MCF 10A (cell line): ENCODE measurements at places on chromosomes 6 and 20. TPM values are rescaled to one million over a fixed set of nuclear protein-coding genes. Genes with fewer than 3 reads are reported as not detected.

PTCHD4 gene
- total RNA-seq = 7.4 and 8.4 TPM in 2 replicates

MUC22 gene
- total RNA-seq = not detected in 2 replicates

SPATS1 gene
- not detected in 2 replicates for total RNA-seq

GLP1R gene
- not detected in 2 replicates for total RNA-seq

C6orf118 gene
- not detected in 2 replicates for total RNA-seq

ZFP57 gene
- total RNA-seq = 0.23 TPM in 1 of 2 replicates, not detected in the other

SNAP25 gene
- not detected in 2 replicates for total RNA-seq

PDE7B gene
- 0.42 and 1.4 TPM in 2 replicates for total RNA-seq

BMP7 gene
- not detected in 2 replicates for total RNA-seq

GJE1 gene
- total RNA-seq = not detected in 2 replicates

RRAGD gene
- 0.33 and 0.49 TPM in 2 replicates for total RNA-seq

LGSN gene
- not detected in 2 replicates for total RNA-seq

VGLL2 gene
- not detected in 2 replicates for total RNA-seq

EDN1 gene
- 1.2 and 2.7 TPM in 2 replicates for total RNA-seq

ENPP3 gene
- total RNA-seq = not detected in 2 replicates

TBPL1 gene
- 40.9 and 51.8 TPM in 2 replicates for total RNA-seq

MYLIP gene
- 2.1 TPM in 2 replicates for total RNA-seq
